ENCODE measurements at places on chromosomes 11 and 22.

- DNase-seq, result no peak
These were observed 87.1 kb upstream of the TMEM45B start for GRCh38 chr11:129728581-129728980.

DNA sequence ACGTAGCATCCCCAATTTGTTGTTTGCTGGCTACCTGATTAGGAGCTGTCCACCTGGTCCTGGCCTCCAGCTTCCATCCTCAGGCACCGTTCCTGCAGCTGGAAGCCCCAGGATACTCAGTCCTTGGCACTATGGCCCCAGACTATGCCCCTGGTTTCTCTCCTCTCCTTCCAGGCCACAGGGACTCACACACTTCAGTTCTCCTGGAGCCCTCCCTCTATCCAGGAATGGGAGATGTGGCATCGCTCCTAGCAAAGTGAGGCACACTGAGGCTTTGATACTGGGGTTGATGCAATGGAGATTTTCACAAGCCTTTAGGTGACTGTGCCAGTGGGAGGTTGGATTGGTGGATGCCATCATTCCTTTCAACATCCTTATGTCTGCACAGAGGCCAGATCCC, 142.8 kb upstream of the B3GAT1 start:
- DNase-seq, result no peak

DNA sequence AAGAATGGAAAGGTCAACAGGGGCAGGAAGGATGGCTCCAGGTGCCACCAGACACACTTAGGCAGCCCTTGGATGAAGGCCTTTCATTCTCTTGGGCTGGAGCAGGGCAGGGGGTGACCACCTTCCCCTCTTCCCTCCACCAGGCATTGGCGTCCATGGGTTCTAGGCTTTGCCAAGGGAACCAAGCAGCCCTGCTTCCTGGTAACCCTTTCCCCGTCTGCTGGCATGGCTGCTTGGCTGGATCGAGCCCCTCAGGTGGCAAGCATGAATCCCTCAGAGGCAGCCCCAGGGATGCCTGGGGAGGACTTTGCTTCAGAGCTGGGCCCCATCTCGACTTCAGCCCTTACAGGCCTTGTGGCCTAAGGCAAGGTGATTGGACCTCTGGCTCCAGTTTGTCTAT, 185.1 kb upstream of the SYT13 start:
- DNase-seq, result no peak

DNA sequence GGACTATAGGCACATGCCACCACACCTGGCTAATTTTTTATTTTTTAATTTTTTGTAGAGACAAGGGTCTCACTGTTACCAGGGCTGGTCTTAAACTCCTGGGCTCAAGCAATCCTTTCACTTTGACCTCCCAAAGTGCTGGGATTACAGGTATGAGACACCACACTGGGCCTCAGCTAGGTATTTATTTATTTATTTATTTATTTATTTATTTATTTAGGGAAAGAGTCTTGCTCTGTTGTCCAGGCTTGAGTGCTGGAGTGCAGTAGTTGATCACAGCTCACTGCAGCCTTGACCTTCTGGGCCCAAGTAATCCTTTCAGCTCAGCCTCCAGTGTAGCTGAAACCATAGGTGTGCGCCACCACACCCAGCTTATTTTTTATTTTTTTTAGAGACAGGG, 43.2 kb downstream of the HORMAD2 start:
- DNase-seq, result no peak

- DNase-seq, result no peak
These were observed 760 bp upstream of the MAPK8IP1 start for GRCh38 chr11:45884596-45885185.

- DNase-seq, result no peak
These were observed 66.6 kb upstream of the OPCML start for GRCh38 chr11:133598906-133599305.

- DNase-seq, result no peak
These were observed 20.4 kb downstream of the BIRC2 start for GRCh38 chr11:102367364-102367763.

DNA sequence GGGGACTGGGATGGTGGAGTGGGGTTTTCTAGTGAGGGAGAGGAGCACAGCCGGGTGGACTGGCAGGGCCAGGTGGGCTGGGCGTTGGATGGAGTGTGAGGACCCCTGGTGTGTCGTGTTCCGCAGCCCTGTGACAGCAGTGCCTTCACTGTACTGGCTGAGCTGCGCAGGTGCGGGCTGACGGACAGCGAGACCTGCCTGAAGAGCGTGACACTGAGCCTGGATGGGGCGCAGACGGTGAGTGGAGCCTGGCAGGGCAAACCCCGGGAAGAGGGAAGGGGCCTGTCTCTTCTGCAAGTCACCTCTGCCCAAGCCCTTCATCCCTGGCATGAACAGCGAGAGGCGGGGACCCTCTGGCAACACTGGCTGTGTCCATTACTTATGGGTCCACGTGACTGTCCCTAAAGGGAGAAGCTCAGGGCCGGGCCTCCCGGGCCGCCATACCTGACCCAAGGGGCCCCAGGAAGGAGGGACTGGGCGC, 10.0 kb downstream of the MUC5AC start:
- DNase-seq, result no peak

GRCh38 chr11:70230151-70230839, 27.2 kb downstream of the FADD start:
- DNase-seq, result no peak

GRCh38 chr11:35365395-35365794, 54.0 kb downstream of the SLC1A2 start:
- DNase-seq, result no peak

GRCh38 chr11:74018331-74019005, 9.6 kb upstream of the UCP3 start:
- no peak for DNase-seq

GRCh38 chr22:48659404-48659996, 1168.2 kb downstream of the BRD1 start:
- DNase-seq, result no peak

GRCh38 chr22:50671641-50672040, 982 bp upstream of the SHANK3 start:
- no peak for DNase-seq

DNA sequence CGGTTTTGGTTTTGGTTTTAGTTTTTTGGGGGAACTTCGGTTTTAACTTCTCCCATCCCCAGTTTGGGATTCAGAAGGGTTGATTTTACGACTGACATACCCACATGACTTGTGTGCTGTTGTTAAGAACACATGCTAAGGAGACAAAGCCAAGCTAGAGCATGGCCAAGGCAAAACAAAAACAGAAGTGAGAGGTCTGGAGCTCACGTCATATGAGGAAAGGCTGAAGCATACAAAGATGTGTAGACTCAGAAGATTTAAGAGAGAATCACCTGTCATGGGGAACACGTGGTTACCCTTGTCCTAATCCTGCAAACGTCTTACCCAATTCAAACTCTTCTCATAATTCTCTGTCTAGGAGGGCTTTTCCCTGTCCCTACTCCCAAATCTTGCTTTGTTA, 465.0 kb downstream of the FAM181B start:
- DNase-seq, result no peak

DNA sequence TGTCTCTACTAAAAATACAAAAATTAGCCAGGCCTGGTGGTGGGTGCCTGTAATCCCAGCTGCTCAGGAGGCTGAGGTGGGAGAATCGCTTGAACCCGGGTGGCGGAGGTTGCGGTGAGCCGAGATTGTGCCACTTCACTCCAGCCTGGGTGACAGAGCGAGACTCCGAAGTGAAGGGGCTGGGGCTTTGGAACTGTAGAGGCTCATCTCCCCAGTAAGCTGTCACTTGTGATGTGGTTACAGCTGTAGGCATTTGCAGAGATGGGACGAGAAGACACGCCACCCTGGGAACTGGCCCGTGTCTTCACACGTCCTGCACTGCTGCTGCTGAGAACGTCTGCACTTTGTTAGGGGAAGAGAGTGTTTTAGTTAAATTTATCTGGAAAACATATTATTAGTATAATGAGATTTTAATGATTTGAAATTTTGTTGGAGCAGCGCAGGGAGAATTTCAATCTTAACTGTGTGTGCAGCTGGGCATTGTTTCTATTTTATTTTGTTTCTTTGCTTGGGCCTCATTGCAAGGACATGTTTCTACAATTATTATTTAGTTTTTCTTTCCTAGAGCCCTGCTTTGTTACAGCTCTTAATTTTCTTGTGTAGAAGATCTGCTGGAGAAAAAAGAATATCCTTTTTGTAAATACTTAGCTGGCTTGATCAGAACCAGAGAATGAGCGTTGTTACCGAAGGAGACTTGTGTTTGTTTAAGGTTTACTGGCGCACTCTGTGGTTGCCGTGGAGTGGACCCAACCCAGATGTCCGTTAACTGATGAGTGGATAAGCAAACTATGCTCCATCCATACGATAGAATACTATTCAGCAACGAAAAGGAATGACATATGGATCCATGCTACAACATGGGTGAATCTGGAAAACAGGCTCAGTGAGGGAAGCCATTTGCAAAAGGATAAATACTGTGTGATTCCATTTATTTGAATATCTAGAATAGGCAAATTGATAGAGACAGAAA, 18.4 kb downstream of the PARVB start:
- DNase-seq, result no peak

- no peak for DNase-seq
These were observed 31.7 kb downstream of the POLR3H start for GRCh38 chr22:41512421-41513194.

GRCh38 chr11:62889484-62890437, 9.1 kb downstream of the SLC3A2 start:
- DNase-seq, result no peak

DNA sequence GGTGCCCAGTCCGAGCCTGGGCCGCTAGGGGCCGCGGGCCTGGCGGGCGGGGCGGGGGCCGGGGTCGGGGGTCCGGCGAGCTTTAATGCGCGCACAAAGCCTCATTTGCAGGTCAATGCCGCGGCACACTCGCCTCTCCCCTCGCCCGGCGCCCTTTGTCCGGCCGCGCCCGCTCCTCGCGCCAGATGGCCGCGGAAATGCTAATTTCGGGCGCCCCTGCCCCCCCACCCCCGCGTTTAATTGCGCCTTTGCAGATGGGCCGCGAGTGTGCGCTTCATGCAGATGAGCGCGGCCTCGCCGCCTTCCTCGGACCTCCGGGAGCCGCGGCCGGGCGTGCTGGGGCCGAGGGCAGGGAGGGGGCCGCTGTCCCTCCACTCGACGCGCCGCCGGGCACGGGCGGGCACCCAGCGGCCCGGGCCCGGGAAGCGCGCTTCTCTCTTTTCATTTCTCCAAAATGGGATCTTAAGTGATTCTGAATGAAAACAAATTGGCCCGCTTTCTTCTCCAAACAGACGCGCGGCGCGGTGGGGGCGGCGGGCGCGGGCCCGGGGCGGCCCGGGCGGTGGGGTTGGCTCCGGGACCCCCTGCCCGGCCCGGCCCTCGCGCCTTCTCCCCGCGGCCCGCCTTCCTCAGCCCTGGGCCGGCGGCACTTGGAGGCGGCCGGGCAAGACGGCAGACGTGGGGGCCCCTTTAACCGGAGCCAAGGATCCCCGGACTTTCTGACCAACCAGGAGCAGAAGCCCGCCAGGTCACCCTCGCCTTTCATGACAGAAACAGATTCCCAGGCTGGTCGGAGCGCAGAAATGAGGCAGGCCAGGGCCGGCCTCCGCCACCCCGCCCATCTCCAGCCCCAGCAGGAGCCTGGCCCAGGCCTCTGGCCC, 22.9 kb downstream of the CDKN1C start:
- DNase-seq, result no peak

GRCh38 chr11:12421386-12421785, 44.0 kb downstream of the PARVA start:
- DNase-seq, result no peak

DNA sequence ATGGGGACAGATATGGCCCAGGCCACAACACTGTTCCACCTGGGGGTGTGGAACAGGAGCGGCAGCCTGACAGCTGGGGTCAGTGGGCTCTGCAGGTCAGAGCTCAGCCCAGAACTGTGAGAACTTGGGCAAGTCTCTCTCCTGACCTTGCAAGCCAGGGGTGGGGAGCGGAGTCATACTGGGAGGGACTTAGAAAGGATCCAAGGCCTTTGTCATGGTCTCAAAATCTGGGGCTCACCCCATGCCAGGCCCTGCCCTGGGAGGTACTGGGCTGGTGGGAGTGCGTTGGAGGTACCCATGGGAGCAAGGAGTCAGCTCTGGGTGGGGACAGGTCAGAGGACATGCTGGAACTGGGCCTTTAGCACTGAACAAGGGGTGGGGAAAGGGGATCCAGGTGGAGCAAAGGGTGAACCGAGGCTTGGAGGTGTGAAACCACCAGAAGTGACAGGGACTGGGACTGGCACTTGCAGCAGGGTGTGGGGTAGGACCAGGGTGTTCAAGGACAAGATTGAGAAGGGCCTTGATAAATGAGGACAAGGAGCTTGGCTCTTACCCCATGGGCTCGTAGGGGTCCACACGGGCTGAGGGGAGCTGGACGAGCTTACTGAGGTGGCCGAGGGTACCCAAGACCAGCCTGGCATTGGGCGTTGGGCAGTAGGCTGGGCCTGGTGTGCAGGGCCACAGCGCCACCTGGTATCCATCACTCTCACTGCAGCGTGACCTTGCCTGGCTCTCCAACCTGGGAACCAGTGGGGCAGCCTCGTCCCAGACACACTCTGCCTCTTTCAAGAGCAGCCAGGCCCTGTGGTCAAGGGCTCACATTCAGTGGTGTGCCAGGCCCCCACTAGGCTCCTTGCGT, 7.4 kb upstream of the PMM1 start:
- no peak for DNase-seq

DNA sequence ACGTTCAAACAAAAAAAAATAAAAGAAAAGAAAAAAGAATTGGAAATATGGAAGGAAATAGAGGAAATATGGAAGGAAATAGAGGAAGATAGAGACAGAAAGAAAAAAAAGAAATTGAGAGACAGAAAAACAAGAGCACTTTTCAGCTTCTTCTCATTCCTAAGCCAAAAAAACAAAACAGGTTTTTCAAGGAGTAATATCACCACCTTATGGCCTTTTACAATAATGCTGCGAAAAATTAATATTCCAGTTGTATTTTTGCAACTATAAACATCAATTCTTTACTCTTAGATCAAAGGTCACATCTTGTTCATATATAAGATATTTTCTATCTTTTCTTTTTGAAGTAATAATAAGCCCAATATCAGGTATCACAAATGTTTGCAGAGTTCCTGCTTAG, 328.3 kb downstream of the FAT3 start:
- DNase-seq, result no peak

DNA sequence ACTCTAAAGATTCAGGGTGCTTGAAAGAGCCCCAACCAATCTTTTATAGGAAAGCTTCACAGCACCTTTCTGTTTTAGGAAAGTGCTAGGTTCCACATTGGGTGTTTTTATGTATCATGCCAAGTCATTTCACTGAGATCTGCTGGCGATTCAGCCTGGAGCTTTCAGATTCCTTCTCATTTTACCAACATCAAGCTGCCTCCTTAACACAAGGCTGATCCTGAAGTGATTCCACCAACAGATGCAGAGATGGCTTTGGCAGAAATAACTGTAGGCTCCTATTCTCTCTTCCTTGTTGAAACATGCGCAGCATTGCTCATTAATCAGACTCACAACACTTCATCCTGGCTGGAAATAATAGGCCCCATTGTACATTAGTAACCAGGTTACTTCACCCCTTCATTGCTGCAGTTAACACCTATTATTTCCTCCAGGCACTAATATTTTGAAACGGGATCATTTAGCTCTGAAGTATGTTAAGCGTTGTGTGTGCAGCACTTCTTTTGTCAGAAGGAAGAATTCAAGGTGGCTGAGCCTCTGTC, 89.0 kb downstream of the OPCML start:
- no peak for DNase-seq
